ENCODE measurements at places on chromosomes 6 and 20. TPM values are rescaled to one million over a fixed set of nuclear protein-coding genes. Genes with fewer than 3 reads are reported as not detected.

SPATS1 gene
- not detected for polyA plus RNA-seq

CD93 gene
- polyA plus RNA-seq = 4.1 TPM

TBPL1 gene
- 29.6 TPM for polyA plus RNA-seq

SF3B5 gene
- 166 TPM for polyA plus RNA-seq

HLA-DQB1 gene
- 26.0 TPM for polyA plus RNA-seq

VSTM2L gene
- polyA plus RNA-seq = 3.1 TPM

RBM24 gene
- 1.6 TPM for polyA plus RNA-seq

OTOR gene
- polyA plus RNA-seq = not detected

PBX2 gene
- polyA plus RNA-seq = 28.0 TPM

RHAG gene
- 0.08 TPM for polyA plus RNA-seq

FARS2 gene
- polyA plus RNA-seq = 10.8 TPM

FAM162B gene
- 1.4 TPM for polyA plus RNA-seq

RWDD2A gene
- polyA plus RNA-seq = 2.4 TPM

WFDC12 gene
- polyA plus RNA-seq = 0.15 TPM

ADGRF5 gene
- polyA plus RNA-seq = 1.5 TPM

KHDC1L gene
- polyA plus RNA-seq = not detected

MPIG6B gene
- polyA plus RNA-seq = not detected

RFX6 gene
- polyA plus RNA-seq = 1.6 TPM

KATNA1 gene
- polyA plus RNA-seq = 20.2 TPM

All from stomach (tissue), 19 donors.